GM20000 (cell line): ENCODE measurements at places on chromosomes 13 and 19.

DNA sequence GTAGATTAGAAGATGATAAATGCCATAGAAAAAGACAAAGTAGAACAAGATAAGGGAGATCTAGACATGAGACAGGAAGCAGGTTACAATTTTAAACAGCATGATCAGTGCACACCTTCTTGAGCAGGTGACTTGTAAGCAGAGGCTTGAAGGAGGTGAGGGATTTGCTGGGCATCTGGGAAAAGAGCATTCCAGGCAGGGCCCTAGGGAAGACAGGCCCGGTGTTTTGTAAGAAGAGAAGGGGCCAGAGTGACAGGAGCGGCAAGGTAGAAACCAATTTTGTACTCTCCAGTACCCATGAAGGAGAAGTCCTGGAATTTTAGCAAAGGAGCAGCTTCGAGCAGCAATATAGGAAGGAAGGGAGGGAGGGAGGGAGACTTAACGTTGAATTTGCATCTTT lies 296.5 kb downstream of the MZT1 start:
- no peak for DNase-seq

- no peak for DNase-seq
Observed at GRCh38 chr19:4868286-4868834, 893 bp upstream of the PLIN3 start.

GRCh38 chr13:107458269-107458668 lies 757.1 kb downstream of the LIG4 start:
- no peak for DNase-seq

- DNase-seq = no peak
Observed at GRCh38 chr13:47646298-47646697, 354.8 kb downstream of the SUCLA2 start.

- DNase-seq = no peak
Observed at GRCh38 chr13:75324413-75324940, 157.5 kb downstream of the TBC1D4 start.

DNA sequence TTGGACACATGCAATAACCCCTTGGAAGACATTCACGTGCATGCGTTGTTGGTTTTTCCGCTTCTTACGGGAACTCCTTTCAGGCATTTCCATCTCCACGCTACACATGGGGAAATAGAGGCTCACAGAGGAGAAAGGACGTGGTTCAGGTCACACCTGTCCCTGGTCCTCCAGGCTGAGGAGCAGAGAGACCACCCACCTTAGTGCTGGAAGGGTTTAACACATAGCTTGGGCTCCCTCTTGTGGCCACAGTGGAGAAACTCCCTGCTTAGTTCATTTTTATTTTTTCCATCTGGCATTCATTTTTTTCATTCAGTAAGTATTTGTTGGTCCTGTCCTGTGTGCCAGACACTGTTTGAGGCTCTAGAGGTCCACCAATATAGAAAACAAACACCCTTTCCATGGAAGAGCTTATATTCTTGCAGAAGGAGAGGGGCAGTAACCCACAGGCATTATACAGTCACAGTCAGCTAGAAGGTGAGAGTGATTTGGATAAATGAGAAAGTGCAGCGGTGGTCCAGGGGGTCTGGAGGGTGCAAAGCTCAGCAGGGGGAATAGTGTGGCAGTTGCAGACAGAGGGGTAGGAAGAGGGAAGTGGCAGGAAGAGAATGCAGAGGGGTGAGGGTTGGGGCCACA lies 24.2 kb upstream of the TTYH1 start:
- peak; percentile 67 for DNase-seq

- no peak for DNase-seq
Observed at GRCh38 chr13:71714802-71715375, 152.1 kb downstream of the DACH1 start.

- DNase-seq = no peak
Observed at GRCh38 chr13:59279028-59279427, 884.7 kb downstream of the DIAPH3 start.

- no peak for DNase-seq
Observed at GRCh38 chr19:30492586-30493270, 120.5 kb downstream of the ZNF536 start.

DNA sequence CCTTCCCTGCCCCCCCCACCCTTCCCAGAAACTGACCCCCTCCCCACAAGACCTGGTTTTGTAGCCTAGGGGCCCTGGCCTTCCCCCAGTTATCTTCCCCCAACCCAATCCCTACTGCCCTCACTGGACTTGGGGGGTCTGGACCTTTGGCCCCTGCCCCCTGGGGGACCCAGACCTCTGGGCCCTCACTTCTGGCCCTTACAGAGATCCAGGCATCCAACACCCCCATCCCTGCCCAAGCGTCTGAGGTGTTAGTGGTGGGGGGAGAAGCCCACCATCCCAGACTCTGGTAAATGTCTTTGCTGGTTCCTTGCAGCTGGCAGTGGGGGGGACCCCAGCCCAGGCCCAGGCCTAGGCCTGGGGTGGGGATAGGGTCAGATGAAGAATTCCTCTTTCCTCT lies 3.5 kb upstream of the ZNF428 start:
- no peak for DNase-seq

- peak; percentile 45 for DNase-seq
Observed at GRCh38 chr13:25186187-25186586, 14.1 kb upstream of the AMER2 start.

DNA sequence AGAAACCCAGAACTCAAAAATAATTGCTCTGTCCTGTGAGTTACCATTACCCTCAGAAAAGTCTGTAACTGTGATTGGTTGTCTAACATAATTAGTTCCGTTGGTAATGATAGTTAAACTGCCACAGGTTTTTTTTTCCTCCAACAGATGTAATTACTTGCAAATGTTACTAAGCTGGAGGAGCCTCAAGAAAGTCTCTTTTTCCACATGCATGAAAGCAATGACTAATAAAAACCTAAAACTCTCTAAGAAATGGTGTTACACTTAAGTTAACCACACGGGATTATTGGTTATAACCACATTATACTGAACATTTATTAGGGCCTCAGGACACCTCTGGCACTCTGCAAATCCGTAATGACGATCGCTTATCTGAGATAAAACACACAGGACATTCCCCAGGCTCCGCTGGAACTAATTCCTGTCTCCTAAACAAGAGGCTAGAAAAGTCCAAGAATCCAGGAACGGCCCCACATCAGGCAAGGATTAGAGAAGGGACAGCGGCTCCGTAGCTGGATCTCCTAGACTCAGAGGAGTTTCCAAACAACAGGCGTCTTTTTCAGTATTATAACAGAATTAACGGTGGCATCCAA lies 753 bp downstream of the ZNF235 start:
- peak; percentile 11 for DNase-seq

DNA sequence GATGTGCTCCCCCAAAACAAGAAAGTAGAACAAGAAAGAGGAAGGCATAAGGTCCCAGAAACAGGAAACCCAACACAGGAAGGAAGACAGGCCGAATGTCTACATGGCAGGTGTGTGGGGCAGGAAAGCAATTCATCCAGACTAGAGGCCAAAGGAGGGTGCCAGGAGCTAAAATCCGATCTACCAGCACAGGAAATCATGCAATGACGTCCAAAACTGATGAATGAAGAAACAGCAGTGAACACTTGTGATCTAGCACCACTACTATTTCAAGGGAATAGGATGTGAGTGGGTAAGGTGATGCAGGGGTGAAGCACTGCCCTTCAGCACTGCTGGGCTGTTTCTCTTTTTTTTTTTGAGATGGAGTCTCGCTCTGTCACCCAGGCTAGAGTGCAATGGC lies 59.1 kb downstream of the DOCK9 start:
- DNase-seq = no peak

GRCh38 chr13:51179432-51179971 lies 42.7 kb upstream of the FAM124A start:
- DNase-seq = no peak

DNA sequence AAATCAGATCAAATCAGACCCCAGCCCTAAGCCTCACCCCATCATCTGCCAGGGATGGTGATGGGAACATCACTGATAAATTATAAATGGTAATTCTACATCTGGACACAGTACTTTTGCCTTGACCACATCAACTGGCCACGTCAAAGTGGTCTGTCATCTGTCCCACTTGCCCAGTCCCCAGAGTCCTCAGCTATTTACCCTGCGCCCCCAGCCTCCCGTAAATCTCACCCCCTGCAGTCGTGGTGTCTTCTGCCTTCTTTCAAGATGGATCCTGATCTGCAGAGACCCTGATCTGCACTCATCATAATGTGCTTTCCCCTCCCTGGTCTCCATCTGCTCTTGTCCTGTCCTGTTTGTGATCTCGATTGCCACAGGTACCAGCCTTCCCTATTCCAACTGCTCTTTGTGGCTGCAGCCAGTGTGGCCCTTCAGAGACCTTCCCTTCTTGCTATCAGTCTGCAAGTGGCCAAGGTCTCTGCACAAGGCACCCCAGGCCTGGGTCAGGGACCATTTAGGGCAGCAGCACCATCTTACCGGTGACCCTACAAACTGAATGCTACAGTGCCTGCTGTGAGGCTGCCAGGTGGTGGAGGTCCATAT lies 26.7 kb upstream of the POP4 start:
- no peak for DNase-seq

DNA sequence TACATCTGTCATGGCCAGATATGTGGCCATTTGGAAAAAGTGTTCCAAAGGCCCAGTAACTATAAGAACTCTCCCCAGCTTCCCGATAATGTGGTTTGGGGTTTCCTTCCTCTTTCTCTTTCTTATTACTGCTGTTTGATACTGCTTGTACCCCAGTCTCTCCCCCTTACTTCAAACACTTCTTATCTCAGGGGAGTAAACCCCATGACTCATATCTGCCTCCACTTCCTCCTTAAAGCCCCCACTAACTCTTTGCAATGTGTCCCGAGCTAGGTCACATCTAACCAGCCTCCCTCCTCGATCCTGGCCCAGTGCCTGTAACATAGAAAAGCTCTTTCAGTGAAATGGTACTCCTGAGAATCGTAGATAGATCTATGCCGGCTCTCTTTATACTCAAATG lies 82.4 kb upstream of the STARD13 start:
- peak; percentile 35 for DNase-seq

DNA sequence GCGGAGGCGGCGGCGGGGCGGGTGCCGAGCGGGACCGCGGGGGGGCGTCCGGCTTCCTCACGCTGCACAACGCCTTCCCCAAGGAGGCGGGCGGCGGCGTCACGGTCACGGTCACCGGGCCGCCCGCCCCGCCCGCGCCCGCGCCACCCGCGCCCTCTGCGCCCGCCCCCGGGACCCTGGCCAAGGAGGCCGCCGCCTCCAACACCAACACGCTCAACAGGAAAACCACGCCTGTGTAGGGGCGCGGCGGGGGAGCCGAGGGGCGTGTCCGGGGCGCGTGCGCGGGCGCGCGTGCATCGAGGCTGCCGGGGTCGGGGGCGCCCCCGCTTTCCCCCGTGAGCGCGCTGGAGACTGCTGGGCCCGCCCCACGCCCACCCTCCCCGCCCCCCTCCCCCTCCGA lies 8.8 kb upstream of the CACNG6 start:
- no peak for DNase-seq

- DNase-seq = peak; percentile 92
Observed at GRCh38 chr19:18450931-18451836, 13.3 kb upstream of the ISYNA1 start.

DNA sequence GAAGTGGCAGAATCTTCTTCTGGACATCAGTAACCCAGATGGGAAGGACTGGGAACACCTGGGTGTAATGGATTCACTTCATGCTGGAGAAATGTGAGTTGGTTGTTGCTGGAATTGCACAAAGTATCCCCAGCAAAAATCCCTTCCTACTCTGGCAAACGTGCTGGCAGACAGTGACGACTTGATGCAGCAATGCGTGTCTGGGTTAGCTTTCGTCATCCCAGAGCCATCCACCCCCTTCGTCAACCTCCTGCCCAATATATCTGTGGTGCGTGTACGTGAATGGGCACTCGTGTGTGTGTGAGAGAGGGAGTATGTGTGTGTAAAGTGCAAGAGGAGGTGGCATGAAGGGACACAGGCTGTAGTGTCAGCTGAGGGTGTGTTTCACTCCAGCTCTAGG lies 70.9 kb downstream of the TM9SF2 start:
- no peak for DNase-seq

GRCh38 chr19:41774515-41774980 lies 19.2 kb downstream of the CEACAM6 start:
- no peak for DNase-seq

- peak; percentile 10 for DNase-seq
Observed at GRCh38 chr19:35730326-35730725, 11.9 kb downstream of the IGFLR1 start.

DNA sequence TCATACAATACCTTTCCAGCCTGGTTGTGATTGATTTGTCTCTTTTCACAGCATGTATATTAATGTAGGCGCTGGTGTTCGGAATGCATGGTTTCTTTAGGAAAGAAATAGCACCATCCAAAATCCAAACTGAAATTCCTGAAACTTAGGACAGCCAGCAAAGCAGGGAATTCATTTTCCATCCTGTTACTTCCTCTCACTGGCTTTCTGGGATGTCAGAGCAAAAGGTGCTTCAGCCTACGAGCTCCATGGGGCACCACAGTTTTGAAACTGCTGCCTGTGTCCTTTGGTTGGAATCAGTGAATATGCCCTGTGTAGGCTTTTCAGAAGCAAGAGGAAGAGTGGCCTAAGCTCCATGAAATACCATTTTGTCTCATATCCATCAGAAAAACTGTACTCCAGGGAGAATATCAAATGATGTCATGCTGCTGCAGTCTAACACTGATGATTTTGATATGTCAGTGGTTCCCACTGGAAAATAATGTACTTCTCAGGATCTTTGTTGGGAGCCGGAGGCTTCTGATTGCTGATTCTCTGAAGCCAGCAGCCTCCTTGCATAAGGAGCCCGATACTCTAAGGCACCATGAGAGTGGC lies 117.8 kb upstream of the SERP2 start:
- DNase-seq = no peak

GRCh38 chr13:45055198-45055901 lies 65.0 kb upstream of the GTF2F2 start:
- DNase-seq = peak; percentile 55

DNA sequence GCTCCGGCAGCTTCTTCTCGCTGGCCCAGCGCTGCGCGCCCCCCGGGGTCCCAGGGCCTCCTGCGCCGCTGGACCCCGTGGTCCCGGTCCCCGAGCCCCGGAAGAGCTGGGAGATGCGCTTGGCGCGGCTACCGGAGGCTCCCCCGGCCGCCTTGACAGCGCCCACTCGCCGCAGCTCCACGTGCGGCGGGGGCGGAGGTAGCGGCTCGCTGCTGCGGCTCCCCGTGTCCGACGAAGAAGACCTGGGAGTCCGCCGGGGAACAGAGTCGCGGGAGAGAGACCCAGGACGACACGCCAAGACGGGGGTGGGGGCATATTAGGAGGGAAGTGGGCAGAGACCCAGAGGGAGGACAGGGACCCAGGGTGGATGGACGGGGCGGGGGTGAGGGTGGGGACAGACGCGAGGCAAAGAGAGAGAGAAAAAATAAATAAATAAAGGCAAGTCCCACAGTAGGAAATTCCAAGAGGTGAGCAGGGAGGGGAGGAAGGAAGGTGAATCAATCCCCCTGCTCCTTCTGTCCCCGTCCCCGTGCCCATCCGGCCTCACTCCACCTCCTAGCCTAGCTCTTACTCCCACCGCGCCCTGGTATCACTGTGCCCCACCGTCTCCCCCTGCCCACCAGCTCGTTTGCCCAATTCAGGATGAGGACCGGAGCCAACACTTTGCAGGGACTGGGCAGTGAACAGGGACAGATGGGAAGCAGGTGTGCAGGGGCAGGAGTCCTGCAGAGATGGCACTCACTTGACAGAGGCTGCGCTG lies 826 bp downstream of the RASIP1 start:
- DNase-seq = no peak
